ENCODE measurements at places on chromosomes 4 and X.

DNA sequence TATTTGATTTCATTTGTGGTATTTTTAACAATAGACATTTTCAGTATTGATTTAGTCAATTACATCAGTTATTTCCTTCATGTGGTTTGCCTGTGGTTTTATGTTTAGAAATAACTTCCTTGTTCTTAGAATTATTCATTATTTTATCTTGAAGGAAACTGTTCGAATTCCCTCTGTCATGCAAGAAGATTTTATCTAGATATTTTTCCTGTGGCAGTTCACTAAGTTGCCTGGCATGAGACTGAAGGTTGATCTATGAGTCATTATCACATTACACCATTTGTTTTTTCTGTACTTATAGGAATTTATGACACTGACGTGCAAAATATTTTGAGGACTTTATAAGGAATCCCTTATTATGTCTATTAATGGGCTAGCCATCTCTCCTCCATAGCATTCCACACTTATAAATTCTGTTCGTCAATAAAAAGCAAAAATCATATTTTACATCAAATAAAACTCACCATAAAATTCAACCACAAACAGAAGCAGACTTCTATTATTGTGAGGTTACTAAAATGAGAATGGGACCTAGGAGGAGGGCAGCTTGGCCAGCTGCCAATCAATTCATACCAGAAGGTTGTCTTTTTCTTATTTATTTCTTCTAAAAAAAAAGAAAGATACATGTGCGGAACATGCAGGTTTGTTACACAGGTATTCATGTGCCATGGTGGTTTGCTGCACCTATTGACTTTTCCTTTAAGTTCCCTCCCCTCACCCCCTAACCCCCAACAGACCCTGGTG is 179.0 kb downstream of the KCNIP4 start:
- DNase-seq = no peak

- no peak for DNase-seq
Observed at GRCh38 chrX:153853180-153853901, 23.0 kb upstream of the PDZD4 start.

- no peak for DNase-seq
Observed at GRCh38 chrX:153874366-153875125, 11.4 kb downstream of the L1CAM start.

GRCh38 chrX:109350551-109350950 is 131.3 kb downstream of the GUCY2F start:
- DNase-seq = no peak

- DNase-seq = no peak
Observed at GRCh38 chr4:140924761-140925392, 168.7 kb upstream of the TBC1D9 start.

- DNase-seq = no peak
Observed at GRCh38 chr4:1469043-1469442, 62.8 kb upstream of the NKX1-1 start.

GRCh38 chr4:53902786-53903185 is 161.6 kb downstream of the CHIC2 start:
- DNase-seq = no peak

DNA sequence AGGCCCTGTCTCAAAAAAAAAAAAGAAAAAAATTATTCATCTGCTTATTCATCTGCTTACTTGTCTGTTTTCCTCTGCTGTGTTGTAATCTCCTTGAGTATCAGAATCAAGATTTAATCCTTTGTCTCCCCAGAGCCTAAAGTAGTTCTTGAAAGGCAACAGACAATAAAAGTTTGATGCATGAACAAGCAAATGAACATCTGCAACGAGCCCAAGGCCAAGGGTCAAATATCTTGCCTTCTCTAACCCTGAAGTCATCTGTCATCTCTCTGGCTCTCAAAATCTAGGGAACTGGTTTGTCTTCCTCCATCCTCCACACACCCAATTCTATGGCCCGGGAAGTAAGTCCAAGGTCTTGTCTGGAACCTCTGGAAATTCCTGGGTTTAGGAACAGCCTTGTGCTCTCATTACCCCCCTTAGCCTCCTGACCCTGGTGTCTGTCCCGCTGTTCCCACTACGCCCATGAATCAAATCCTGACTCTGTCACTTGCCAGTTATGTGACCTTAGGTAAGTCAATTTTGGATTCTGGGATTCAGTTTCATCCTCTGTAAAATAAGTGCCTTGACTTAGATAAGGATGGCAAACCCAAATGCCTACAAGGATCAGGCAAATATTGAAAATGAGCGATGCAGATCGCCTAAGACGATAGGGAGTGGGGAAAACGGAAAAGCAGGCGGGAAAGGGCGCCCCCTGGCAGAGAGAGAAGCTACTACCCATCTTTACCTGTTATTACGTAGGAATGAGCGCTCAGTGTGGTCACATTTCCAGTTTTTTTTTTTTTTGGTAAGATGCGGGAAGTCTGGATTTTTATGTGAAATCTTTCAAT is 102.7 kb upstream of the DHX15 start:
- no peak for DNase-seq

DNA sequence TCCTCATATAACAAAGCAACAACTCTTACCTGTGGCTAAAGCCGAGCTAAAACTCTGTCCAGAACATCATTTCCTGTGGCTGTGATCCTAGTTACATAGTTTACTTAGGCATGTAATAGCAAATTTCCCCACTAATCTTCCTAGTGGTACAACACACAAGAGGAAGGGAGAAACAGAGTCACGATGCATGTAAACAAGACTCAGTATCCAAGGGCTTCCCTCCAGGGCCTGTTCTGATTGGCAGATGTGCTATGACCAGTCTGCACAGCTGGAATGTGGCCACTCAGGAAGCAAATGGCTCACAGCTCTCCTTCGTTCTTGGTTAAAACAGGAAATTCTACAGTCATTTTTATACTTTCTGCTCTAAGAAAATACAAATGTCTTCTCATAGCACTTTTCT is 49.2 kb upstream of the PRSS48 start:
- no peak for DNase-seq

DNA sequence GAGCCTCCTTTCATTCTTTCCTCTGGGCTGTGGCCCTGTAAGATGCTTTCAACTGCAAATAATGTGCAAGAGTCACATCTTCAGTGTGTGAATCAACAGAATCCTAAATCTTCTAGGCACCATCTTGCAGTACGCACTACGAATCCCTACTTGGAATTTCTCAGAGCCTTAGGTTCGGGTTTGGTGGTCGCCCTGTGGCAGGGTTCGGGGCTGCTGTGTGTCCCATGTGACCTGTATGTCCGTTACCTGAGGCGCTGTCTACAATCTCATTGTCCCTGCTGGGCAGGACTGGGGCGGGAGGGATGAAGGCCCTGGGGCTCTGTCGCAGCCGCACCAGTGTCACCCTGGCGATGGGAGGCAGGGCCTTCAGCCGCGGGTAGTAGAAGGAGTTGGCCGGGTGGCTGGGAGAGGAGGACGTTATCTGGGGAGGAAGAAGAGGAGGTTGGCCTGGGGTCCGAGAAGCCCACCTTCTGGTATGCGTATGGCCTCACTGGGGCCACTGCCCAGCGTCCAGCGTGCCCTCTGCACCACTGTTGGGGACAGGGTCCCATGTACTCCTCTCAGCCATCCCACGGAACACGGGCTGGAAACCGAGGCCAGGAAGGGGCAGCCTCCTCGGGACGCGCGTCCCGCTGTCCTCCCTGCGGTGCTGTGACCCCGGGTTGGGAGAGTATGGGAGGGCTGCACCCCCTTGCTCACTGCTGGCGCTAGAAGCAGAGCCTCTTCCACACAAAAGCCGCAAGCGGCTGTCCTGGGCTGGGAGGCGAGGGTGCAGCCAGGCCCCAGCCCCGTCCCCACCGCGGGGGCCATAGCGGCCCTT is 2.0 kb downstream of the SPON2 start:
- no peak for DNase-seq

DNA sequence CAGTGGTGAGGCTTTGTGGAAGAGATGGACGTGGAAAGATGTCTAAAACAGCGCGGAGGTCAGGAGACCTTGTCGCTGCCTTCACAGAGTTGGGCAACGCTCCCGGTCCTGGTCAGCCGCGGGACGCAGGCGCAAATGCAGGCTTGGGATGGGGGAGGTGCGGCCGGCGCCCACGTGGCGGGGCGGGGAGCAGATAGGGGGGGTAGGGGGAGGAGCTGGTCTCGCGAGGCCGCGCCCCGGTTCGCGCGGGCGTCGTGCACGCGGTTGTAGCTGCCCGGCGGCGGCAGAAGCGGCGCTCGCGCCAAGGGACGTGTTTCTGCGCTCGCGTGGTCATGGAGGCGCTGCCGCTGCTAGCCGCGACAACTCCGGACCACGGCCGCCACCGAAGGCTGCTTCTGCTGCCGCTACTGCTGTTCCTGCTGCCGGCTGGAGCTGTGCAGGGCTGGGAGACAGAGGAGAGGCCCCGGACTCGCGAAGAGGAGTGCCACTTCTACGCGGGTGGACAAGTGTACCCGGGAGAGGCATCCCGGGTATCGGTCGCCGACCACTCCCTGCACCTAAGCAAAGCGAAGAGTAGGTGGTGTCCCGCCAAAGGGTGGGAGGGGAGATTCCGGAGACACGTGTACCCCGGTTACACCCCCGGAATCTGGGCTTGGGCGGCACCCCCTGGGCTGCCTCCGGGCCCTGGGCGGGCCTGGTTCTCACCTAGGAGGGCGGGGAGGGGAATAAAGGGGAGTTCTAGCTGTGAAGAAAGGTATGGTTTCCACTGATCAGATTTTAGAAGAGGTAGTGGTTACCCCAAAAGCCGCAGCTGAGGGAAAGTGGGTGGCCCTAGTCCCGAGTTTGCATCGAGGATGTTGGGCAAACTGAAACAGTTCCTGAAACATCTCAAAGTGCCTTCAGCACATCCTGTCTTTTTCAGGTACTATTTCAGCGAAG is at the start of gene PRDX4:
Gene PRDX4 (plus strand): TSS at position 255 of the 939 bp plus-strand sequence. CDS start 78 bp downstream, at position 333.
- peak; percentile 83 for DNase-seq

DNA sequence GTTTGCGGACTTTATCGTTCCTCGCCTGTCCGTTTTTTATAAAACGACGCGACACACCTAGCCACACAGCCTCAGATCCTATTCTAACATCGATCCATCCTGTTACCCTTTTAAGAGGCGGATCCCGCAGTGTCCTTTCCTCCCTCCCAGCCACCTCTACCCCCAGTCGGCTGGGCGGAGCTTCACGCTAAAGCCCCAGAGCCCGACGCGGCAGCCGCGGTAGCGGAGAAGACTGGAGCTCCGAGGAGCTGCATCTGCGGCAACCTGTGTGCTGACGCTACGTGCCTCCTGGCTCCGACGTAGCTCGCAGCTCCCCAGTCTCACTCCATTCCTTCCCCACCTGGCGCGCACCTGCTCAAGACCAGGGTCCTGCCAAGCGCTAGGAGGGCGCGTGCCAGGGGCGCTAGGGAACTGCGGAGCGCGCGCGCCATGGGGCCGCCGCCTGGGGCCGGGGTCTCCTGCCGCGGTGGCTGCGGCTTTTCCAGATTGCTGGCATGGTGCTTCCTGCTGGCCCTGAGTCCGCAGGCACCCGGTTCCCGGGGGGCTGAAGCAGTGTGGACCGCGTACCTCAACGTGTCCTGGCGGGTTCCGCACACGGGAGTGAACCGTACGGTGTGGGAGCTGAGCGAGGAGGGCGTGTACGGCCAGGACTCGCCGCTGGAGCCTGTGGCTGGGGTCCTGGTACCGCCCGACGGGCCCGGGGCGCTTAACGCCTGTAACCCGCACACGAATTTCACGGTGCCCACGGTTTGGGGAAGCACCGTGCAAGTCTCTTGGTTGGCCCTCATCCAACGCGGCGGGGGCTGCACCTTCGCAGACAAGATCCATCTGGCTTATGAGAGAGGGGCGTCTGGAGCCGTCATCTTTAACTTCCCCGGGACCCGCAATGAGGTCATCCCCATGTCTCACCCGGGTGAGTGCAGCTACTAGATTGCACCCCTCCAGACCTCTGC is at the start of gene RNF128:
Gene RNF128 (plus strand): TSS at position 217 of the 953 bp plus-strand sequence. CDS start 213 bp downstream, at position 430.
- DNase-seq = peak; percentile 14

GRCh38 chr4:159042097-159042605 is 60.7 kb upstream of the RAPGEF2 start:
- DNase-seq = peak; percentile 10

GRCh38 chrX:4151798-4152197 is 438.3 kb upstream of the PRKX start:
- no peak for DNase-seq

DNA sequence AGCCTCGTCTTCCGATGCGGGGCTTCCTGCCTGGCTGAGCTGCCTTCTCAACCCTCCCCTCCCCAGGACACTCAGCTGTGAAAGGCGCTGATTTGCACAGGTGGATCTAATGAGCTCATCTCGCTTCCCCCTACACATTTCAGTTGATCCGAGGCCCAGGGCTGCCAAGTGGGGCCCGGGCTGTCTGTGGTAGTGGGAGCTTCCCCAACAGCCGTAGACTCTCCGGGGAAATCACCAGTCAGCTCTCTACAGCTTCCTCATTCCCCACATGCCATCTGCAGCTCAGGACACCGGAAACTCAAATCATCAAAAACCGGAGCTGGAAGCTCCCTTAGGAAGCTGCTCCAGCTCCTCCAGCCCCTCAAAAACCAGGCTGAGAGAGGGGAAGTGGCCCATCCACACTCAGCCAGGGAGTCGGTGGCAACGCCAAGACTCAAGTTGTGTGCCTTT is 56.2 kb downstream of the SMIM20 start:
- DNase-seq = no peak

- no peak for DNase-seq
Observed at GRCh38 chr4:163404580-163404979, 60.9 kb downstream of the NPY5R start.

DNA sequence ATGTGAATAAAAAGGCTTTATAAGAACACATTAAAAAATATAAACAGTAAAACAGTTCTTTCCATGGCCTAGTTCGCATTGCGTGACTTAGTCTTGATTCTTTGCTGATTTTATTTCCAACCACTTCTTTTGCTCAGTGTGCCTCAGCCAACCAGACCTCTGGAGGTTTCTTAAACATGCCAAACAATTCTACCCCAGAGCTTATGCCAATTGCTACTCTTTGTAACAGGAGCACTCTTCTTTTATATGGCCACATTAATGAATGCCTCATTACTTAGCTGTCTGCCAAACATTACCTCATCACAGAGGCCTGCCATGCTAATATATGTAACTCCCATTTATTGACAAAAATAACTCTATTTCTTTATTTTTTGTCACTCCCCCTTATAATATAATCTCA is 202.3 kb downstream of the NDST4 start:
- no peak for DNase-seq

DNA sequence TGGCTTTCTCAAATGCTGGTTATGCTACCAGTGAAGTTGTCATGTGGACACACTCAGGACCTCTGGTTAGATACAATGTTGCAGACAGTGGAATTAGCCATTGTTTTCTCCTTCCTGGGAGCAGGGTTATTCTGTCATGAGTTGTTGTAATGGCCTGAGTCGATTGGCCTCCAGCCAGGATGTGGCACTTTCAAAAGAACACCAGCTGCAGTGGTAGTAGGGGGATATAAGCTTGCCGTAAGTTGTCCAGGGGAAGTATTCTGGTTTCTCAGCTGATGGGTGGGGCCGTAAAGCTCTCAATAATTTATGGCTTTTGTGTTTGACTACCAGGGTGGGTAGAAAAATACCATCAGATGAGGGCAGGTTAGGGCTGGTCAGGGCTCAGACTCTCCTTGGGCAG is 697.5 kb upstream of the GNPDA2 start:
- no peak for DNase-seq
